ENCODE measurements at places on chromosomes 11 and 22. TPM values are rescaled to one million over a fixed set of nuclear protein-coding genes. Genes with fewer than 3 reads are reported as not detected.

Gene MUC6
- total RNA-seq: not detected

Gene ACCS
- 8.5 TPM for total RNA-seq

Gene SLC22A9
- total RNA-seq: not detected

Gene TMEM191C
- total RNA-seq: 1.1 TPM

Gene NRXN2
- total RNA-seq: 8.0 TPM

Gene OR52E4
- not detected for total RNA-seq

Gene DEPDC5
- 11.6 TPM for total RNA-seq

Gene ACR
- total RNA-seq: not detected

Gene KCNJ1
- total RNA-seq: not detected

Gene PDE2A
- total RNA-seq: 5.2 TPM

Gene OR6A2
- 0.26 TPM for total RNA-seq

Gene C11orf87
- 1.9 TPM for total RNA-seq

Gene CRYBB2
- total RNA-seq: not detected

Gene LSP1
- 0.66 TPM for total RNA-seq

Gene FADD
- 34.0 TPM for total RNA-seq

Gene TH
- total RNA-seq: not detected

Gene VPREB3
- total RNA-seq: not detected

Gene SH3BP1
- 10.6 TPM for total RNA-seq

Gene C22orf31
- not detected for total RNA-seq

Gene SLC22A25
- not detected for total RNA-seq

Gene KIRREL3
- total RNA-seq: 4.6 TPM

Gene METTL15
- 23.1 TPM for total RNA-seq
